ENCODE measurements at places on chromosomes 12 and 14.

- no peak for DNase-seq
These were observed 231.2 kb upstream of the LHX5 start for GRCh38 chr12:113702836-113703235.

DNA sequence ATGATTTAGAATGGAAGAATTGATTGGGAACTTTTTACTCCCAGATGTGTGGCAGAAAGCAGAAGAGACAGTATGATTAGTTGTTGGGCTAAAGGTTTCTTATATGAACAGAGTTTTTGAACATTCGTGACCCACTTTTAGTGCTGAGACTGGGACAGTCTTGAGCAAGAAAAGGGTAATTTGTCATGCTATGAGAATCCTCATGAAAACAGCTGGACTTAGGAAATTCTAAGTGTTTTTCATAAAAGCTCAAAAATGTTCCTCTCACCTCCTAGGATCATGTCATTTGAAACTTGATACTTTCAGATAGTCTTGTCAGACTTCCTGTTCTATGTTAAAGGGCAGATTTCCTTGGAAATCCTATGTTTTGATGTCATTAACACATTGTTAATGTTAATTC, 86.1 kb downstream of the MGAT4C start:
- no peak for DNase-seq

GRCh38 chr14:75453817-75454434, 26.1 kb downstream of the JDP2 start:
- no peak for DNase-seq

GRCh38 chr12:114711689-114712152, 27.7 kb upstream of the TBX3 start:
- DNase-seq = no peak

DNA sequence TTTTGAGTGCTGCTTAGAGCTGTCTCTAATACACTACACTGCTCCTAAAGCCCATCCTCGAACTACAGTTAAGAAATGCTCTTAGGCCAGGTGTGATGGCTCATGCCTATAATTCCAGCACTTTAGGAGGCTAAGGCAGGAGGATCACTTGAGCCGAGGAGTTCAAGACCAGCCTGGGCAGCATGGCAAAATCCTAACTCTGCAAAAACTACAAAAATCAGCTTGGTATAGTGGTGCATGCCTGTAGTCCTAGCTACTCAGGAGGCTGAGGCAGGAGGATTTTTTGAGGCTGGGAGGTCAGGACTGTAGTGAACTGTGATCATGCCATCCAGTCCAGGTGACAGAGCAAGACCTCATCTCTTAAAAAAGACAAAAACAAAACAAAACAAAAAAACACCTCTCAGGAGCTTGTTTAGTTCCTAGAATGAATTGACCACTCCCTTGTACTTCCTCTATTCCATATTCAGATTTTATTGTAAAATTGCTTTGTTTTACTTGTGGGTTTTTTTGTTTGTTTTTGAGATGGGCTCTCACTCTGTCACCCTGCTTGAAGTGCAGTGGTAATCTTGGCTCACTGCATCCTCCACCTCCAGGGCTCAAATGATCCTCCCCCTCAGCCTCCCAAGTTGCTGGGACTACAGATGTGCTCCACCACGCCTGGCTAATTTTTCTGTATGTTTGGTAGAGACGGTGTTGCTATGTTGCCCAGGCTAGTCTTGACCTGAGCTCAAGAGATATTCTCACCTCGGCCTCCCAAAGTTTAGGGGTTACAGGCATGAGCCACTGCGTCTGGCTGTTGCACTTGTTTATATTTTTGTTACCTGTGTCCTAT, 13.6 kb downstream of the MDM2 start:
- DNase-seq = no peak

- DNase-seq = no peak
These were observed 146.5 kb downstream of the SAMD4A start for GRCh38 chr14:54713379-54713778.

DNA sequence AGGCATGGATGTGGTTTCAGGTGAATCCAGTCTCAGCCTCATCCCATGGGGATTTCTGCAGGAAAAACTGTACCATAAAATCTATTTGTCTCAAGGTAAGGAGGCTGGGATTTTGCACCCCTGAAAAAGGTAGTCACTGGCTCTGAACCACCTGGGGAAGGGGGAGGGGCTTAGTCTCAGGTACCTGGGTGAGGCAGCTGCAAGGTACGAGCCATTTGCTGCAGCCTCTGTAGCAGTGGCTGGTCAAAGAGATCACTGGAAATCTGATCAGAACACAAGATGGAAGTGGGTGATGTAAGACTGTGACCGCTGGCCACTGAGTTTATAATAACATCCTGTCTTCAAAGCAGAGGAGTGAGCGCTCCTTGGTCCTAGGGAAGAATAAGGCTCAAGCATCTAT, 209.9 kb upstream of the NOS1 start:
- no peak for DNase-seq

DNA sequence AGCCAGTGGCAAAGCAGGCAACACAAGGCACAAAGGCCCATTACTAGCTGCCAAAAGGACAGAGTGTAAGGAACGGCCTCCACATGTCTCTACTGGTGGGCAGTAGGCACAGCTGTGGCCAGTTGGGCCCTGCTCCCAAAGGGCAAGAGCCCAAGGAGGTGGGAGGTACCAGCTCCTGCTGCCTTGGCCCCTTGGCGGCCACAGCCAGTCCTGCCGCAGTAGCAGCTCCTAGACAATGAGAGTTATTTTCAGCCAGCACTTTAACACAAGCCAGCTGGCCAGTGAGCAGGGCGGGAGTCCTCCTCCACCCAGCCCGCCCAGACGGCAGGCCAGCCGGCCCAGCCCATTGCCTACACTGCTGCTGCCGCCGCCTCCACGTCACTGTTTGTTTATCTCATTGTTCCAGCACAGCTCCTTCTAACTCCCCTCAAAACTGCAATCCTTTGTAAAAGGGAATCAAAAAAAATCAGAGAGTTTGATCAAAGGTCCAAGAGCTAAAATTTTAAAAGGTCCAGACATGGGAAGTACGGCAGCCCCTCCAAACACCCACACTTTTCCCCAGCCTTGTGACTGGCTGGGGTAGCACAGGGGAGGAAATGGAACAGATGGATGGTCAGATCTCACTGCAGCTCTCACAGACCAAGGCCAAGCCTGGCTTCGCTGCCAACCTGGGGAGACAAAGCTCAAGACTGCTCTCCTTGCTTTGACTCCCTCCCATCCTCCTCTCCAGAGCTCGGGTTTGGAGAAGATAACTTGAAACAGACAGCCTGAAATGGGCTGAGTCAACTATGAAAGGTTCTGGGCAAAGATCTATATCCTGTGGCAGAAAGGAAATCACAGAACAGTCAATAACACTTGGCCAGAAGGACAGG, 33.5 kb downstream of the FMNL3 start:
- peak; percentile 99 for DNase-seq

DNA sequence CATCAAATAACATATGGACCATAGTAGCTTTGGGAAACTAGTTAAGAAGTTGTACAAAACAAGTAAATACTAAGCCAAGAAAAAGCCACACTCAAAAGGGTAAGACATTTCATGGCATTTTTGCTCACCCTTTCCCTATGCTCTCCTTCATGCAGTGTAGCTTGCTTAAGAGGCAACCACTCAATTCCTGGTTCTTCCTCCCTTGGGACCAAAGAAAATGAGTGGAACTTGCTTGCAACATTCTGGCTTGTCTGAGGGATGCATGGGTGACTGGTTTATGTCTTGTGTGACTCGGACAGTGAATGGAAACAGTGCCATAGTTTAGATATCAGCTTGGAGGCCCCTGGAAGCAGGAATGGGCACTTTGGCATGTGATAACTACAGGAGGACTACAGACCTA, 252.0 kb upstream of the ARID2 start:
- DNase-seq = no peak

DNA sequence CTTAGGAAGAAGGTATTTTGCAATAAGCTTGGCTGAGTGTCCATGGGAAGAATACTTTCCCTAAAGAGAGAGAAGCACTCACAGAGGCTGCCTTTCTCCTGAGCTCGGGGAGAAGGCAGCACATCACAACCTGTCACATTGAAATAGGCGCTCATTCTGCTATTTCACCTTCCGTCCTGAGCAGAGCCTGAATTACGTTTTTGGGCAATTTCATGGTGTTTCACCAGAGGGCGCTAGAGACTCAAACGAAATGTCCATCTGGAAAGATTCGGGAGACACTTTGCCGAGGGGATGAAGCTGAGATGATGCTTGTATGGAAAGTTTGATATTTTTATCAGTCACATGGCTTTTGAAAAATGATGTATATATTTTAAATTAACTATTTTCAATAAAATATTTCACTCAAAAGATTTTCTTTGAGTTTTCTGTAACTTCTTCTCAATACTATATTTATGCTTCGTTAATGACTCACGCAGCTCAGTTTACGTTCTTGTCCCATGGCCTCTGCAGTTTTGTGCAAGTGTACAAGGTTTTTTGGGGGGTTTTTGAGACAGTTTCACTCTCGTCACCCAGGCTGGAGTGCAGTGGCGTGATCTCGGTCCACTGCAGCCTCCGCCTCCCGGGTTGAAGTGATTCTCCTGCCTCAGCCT, 17.4 kb upstream of the B4GALNT3 start:
- peak; percentile 65 for DNase-seq

GRCh38 chr12:11798856-11799501, 149.5 kb downstream of the ETV6 start:
- DNase-seq = no peak
